GM12891 (cell line): ENCODE measurements at places on chromosomes 12 and 14.

DNA sequence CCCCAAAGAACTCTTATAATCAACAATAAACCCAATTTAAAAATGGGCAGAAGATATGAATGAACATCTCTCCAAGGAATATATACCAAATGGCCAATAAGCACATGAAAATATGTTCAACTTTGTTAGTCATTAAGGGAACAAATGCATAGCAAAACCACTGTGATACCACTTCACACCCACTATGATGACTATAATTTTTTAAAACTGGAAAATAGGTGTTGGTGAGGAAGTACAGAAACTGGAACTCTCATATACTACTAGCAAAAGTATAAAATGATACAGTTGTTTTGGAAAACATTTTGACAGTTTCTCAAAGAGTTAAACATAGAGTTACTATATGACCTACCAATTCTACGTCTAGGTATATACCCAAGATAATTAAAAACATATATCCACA is 9.4 kb upstream of the HEATR5A start:
- no peak for DNase-seq

DNA sequence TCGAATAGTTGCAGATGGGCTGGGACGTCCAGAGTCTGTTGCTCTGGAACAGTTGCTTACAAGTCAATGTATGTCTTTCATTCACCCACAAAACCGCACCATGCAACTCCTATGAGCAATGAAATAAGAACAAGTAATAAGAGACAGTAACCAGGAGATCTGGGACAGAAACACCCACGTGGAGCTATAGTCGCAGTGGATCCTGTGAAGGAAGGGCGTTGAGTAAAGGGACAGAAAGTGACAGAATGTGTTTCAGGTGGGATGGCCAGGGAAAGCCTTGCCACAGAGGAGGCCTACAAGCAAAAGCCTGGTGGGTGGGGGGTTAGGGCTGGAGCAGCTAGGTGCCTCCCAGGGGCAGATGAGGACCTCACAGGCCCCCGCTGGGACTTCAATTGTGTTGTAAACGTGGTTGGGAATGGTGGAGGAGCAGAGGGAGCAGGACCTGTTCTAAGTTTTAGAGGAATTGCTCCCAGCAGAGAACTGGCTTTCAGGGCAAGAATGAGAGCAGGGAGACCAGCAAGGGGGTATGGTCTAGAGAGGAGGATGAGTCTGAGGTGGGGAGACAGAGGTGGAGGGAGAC is 86.7 kb upstream of the FZD10 start:
- no peak for DNase-seq

DNA sequence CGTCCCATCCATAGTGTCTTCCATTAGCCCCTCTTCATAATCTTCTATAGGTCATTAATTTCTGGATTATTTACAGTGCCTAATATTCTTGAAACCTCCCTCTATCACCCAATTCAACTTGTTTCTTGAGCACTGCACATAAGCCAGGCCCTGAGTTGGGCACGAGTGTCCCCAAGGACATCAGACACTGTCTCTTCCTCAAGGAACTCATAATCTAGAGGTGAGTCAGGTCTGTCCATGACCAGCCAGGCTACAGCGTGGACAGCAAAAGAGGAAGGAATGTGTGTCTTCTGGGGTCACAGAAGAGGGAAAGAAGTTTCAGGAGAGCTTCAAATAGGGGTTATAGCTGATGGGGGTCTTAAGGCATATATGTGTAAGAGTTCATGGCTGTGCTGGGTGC is 12.5 kb downstream of the SPTB start:
- no peak for DNase-seq

- DNase-seq = no peak
Observed at GRCh38 chr14:104445832-104446381, 133.7 kb upstream of the C14orf180 start.

- DNase-seq = no peak
Observed at GRCh38 chr14:54864526-54864925, 38.1 kb downstream of the GCH1 start.

DNA sequence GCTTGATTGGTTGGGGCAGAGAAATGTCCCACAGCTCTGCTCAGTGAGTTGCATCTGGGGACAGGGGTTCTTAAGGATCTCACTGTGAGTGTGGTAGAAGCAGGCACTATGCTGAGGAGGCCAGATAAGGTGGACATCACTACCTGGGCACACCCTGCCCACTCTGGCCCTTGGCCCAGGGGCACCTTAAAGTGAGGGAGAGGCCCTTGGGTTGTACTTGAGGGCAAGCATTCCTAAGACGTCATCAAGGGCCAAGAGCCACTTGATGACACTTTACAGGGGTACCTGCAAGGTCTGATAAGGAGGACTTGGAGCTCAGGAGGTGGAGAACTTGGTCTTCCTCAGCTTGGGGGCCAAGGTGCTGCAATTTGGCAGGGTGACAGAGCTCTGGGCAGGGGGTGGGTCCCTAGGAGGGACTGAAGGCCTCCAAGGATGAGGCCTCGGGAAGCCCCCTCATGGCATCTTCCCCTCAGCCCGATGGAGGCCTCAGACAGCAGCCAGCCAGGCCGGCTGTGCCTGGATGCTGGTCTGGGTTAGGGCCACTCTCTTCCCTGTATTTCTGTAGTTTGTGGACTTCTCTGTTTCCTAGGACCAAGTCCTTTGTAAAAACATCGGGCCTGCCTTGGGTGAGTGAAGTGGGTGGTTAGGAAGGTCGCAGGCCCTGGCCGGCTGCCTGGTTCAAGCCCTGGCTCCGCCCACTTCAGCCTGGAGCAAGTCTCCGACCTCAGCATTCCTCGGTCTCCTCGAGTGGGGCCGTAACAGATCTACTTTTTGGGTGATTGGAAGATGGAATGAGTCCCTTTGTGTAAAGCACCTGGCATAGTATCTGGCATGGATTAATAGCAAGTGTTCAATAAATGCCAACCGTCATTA is 24.8 kb downstream of the GPR68 start:
- DNase-seq = no peak

DNA sequence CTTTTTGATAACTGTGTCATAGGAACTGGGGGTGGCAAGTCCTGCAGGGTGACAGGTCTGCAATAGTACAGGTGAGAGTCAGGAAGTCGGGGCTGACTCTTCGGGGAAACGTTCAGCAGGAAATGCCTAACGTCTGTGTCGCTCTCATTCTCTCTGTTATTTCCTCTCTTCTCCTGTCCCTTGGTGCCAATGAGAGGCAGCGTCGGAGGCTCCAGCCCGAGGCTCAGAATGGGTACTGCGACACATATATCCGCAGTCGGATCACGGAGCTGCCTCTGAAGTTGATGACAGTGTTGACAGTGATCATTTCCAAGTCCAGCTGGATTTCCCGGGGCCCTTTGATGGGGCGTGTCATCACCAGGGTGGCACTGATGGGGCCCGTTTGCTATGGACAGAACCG is 2.7 kb upstream of the TC2N start:
- no peak for DNase-seq

DNA sequence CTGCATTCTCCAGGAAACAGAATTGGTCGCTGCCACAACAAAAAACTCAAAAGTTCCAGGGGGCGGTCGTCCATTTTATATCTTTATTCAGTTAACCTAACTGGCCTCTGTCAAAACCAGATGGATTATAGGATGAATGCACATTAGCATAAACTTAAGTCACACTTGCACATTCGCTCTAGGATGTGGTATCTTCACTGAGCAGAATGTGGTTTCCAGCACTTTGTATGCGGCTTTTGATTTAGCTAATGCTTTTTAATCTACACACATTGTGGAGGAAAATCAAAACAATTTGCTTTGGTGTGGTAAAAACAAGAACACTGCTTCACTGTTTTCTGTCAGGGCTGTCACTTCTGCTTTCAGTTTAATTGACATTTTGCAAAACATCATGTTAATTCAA is 4.5 kb downstream of the TAS2R50 start:
- DNase-seq = no peak

DNA sequence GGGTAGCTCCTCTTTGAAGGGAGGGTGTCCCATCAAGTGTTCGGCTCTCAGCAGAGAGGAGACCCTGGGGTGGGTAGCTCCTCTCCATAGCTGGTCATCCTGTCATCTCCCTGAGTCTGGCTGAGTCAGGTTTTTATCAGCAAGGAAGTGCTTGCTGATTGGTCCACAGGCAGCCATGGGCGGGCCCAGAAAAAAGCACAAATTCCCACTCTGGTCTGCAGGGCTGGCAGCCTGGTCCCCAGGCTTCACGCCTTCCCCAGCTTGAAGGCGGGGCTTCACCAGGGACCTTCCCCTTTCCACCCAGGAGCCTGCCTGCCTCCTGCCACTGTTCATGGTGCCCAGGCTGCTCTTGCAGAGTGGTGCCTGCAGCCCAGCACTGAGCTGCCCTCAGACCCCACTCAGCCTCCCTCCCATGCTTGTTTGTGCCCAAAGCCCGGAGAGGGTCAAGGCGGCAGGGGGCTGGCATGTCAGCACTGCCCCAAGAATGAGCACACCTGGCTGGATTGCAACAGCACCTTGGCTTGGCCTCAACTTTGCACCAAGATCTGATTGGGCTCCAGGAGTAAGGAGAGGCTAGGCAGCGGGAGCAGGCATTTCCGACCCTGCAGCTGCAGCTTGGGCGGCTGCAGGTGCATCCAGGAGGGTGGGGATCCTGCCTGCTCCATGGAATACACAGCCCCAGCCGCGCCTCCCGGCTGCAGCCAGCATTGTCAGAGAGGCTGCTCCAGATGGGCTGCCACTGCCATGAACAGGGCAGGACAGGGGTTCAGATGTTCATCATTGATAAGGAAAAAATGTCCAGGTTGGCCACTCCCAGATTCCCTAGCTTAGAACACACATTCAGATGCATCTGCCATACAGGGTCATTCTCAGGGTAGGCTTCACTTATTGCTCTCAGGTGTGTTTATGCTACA is 22.0 kb upstream of the WDR89 start:
- no peak for DNase-seq

DNA sequence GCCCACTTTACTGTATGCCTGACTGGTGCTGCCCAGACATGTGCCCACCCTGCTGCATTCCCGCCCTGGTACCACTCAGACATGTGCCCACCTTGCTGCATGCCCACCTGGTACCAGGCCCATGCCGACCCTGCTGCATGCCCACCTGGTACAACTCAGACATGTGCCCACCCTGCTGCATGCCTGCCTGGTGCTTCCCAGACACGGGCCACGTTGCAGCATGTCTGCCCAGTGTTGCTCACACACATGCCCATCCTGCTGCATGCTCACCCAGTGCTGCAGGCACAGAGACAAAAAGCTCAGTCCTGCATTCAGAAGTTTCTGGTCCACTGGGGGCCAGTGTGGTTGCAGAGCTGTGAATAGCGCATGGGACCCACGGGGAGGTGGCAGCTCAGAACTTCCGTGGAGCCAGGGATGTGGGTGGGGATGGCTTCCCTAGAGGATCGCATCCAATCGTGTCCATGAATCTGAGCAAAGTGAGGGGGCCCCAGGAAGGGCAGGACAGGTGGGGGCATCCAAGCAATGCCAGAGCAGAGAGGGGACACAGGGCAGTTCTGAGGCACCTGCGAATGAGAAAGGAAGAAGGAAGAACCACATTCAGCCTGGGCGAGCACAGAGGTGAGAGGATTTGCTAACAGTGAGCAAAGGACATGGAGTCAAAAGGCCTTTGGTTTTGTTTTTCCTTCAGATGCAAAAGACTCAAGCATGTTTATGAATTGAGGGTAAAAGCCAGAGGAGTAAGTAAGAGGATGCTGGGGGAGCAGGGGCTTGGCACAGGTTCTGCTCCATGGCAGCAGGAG is 175.9 kb upstream of the C14orf180 start:
- DNase-seq = no peak

GRCh38 chr14:58722441-58722840 is 84.7 kb downstream of the DACT1 start:
- DNase-seq = no peak

DNA sequence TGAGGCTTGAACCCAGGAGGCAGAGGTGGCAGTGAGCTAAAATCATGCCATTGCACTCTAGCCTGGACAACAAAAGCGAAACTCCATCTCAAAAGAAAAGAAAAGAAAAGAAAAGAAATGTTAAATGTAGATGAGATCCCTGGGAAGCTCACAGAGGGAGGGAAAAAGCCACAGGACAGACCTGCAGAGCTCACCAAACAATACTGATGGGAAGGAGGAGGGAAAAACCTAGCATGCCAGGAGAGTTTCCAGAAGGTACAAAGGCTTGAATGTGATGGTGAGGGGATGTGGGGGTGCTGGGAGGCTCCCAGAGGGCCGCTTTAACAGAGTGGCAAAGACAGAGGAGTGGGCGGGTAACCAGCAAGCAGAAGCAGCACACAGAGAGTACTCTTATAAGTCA is 72.3 kb downstream of the PTPN21 start:
- no peak for DNase-seq

GRCh38 chr12:106519607-106520021 is 63.2 kb upstream of the RFX4 start:
- DNase-seq = no peak

GRCh38 chr14:104119488-104120251 is 18.7 kb upstream of the KIF26A start:
- no peak for DNase-seq

DNA sequence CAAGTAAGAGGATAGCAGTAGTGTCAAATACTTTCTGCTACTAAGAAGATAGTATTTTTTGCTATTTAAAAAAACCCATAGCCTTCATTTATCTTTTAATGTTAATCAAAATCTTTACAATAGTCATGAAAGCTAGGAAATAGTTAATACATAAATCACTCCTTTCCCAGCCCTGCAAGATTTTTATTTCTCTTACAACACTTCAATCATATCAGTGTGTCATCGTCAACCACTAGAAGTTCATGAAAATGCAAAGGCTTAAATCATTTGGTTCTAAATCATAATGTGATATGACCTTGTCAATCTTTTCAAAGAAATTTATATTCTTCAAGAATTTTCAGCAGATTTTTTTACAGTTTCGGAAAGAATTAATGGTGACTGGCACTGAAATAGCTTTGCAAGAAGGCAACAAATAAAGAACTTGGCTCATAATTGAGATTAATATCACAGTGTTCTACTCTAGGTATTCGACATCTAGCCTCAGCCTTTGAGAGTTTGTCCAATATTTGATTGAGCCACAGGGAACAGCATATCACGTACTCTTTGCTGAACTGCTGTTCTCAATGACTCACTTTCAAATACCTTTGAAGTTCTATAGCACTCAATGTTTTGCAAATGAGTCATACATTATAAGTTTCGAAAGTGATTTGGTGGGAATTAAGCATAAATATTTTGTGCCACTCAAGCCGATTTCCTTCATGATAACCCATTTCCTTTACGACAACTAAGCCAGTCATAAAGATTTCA is 384.0 kb upstream of the FOXG1 start:
- no peak for DNase-seq

DNA sequence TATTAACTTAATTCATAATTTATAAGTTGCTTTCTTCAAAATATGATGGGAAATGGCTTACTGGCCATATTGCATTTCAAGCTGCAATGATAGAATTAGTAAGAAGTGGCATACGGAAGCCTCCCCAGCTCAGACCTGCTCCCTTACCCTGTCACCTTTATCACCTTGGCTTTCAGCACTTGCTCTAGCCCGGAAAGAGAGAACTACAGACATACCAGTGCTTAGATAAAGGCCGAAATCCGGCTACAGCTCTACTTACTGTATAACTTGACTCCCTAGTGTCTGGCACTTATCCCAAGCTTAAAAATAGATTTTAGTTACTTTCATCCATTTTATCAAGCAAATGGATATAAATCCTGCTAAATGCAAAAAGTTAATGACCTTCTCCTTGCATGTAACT is 42.5 kb downstream of the PKP2 start:
- no peak for DNase-seq
